HepG2 (cell line): ENCODE measurements at places on chromosomes 12 and 14. TPM values are rescaled to one million over a fixed set of nuclear protein-coding genes. Genes with fewer than 3 reads are reported as not detected.

TMEM253 gene
- 0.29 TPM in 1 of 2 replicates, not detected in the other for total RNA-seq

PDZRN4 gene
- total RNA-seq, result not detected in 2 replicates

FAM186B gene
- 0.17 and 0.20 TPM in 2 replicates for total RNA-seq

AQP2 gene
- not detected in 2 replicates for total RNA-seq

P2RX2 gene
- not detected in 2 replicates for total RNA-seq

PIWIL1 gene
- total RNA-seq, result not detected in 2 replicates

PROX2 gene
- not detected in 2 replicates for total RNA-seq

LDHB gene
- not detected in 2 replicates for total RNA-seq

NTN4 gene
- total RNA-seq, result 9.5 and 11.5 TPM in 2 replicates

FGD6 gene
- total RNA-seq, result 4.3 and 5.3 TPM in 2 replicates

- DNase-seq, result no peak
Measured at GRCh38 chr12:76274420-76275083, 73.7 kb downstream of the BBS10 start.

DNA sequence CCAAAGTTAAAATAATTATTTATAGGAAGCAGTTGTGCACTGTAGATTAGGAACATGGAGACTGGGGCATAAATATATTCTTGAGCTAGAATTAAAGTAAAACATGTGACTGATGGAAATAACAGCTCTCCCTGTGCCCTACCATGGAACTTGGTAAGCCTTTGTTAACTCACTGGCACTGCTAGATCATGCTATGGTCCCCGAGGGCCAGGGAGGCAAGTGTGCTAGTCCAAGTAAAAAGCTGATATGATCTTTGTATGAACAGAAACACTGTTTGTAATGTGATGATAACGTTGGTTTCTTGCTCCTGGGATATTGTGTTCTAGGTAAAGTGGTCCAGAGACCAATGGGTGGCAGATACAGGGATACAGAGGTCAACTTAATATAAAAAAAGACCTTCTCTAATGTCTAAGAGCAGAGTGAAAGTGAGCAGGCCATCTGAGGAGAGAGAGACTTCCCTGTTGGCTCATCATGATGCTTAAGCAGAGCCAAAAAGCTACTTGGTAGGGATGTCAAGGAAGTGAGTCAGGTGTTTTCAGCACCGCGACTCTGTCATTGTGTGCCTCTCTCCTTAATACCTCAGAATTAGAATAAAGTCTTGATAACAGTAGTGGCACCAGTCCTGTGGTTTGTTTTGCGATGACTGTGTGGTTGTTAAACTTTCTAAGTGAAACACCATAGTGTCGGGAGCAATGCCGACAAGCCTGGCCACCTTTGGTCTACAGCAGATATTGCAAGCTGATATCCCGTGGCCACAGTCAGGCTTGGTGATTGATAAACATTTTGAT is 27.6 kb downstream of the BICD1 start:
- DNase-seq, result no peak

DNA sequence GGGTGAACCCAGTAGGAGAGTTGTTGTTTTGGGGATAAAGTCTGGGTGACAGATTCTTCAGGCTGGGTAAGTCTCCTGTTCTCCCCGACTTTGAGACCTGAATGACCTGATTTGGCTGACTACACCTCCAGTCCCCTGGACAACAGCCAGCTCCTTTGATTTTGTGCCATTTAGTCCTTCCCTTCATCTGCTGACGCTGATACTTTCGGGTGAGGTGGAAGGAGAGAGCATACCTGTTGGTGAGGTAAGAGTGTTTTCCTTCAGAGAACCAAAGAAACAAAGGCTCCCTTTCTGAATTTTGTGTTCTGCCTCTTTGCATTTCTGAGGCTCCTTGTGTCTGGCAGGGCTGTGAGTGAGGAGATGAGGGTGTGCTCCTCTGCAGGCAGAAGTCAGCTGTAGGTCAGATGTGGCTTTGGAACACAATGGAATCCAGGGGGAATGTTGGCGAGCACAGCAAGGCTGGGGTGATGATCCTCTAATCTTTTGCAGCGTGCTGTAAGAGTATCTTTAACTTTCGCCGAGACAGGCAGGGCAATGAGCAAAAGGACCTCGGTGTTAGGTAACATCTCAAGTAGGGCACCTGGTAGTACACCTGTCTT is 12.1 kb downstream of the ETV6 start:
- no peak for DNase-seq

DNA sequence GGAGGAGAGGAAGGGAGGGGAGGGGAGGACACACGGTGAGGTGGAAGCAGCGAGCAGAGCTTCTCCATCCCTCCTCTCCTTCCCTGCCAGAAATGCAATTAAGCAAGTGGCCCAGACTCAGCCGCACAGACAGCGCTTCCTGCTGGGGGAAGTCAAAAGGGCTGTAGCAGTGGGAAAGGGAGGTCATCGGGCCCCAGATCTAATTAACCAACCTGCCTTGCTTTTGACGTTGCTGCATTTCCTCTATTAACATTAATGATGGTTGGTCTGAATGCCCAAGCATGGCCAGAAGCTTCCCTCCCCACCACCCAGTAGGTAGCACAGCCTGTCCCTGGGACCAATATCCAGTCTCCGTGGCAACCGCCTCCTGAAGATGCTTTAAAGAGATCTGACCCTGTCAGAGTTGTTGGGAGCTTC is 4.6 kb upstream of the NGB start:
- no peak for DNase-seq

GRCh38 chr14:32530800-32531199 is 201.7 kb downstream of the AKAP6 start:
- DNase-seq, result no peak

GRCh38 chr12:40581889-40582288 is 110.3 kb upstream of the CNTN1 start:
- no peak for DNase-seq

DNA sequence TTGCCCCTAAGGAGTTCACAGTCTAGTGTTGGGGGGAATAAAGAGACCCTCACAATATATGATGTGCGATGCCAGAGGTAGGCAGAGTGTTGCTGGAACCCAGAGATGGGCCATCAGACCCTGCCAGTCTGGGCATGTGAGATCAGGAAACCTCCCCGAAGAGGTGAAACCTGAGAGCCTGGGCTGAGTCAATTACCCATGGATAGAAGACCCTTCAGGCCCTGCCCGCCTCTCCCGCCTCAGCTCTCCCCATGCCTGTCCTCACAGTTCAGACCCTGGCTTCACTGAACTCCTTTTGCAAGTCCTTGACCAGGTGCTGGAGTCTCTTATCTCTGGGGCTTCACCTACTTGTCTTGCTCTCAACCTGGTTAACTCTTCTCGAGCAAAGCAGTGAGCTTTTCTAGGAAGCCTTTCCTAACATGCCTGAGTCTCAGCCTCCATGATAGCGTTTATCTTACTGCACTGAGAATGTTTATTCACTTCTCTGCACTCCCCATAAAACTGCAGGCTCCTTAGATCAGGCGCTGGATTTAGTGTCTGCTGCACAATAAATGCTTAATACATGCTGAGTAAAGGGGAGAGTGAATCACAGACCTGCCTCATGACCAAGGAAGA is 19.6 kb downstream of the ALDH1L2 start:
- DNase-seq, result no peak

- no peak for DNase-seq
Measured at GRCh38 chr12:26800347-26800746, 32.6 kb downstream of the ITPR2 start.

DNA sequence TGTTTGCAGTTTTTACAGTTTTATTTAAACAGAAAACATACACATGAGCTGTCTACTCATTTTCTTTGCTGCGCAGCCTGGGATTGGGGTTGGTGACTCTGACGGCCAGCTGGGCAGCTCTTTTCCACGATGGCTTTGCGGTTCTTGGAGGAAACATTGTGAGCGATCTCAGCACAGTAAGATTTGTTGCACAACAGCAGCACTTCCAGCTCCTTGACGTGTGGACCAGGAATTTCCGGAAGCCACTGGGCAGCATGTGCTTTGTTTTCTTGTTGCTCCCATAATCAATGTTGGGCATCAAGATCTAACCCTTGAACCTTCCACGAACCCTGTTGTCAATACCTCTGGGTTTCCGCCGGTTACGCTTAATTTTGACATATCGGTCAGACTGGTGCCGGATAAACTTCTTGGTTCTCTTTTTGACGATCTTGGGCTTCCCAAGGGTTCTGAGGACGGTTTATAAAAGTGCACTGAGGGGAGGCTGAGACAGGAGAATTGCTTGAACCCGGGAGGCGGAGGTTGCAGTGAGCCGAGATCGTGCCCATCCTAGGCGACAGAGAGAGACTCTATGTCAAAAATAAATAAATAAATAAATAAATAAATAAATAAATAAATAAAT is 21.8 kb downstream of the FKBP11 start:
- no peak for DNase-seq

GRCh38 chr14:55451398-55451797 is 11.0 kb upstream of the TBPL2 start:
- no peak for DNase-seq

DNA sequence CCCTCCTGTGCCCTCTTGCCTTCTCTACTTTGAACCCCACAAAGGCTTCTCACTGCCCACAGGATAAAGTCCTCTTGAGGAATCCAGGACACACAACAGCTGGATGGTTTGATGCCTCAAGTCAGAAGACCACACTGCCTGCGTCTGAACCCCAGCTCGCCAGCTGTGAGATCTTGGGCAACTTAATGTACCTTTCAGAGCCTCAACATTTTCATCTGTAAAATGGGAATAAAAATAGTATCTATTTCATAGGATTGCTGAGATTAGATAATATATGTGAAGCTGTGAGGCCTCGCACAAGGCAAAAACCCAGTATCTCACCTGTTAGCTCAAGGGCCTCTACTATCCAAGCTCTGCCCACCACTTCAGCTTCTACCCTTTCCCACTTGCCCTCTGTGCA is 2.3 kb downstream of the CINP start:
- DNase-seq, result no peak

- no peak for DNase-seq
Measured at GRCh38 chr12:88308825-88309224, 166.7 kb downstream of the TMTC3 start.

- no peak for DNase-seq
Measured at GRCh38 chr12:5581019-5581418, 149.1 kb downstream of the NTF3 start.

GRCh38 chr12:13504074-13504473 is 307.5 kb downstream of the EMP1 start:
- no peak for DNase-seq

- no peak for DNase-seq
Measured at GRCh38 chr12:64099397-64099796, 122.7 kb downstream of the KICS2 start.

DNA sequence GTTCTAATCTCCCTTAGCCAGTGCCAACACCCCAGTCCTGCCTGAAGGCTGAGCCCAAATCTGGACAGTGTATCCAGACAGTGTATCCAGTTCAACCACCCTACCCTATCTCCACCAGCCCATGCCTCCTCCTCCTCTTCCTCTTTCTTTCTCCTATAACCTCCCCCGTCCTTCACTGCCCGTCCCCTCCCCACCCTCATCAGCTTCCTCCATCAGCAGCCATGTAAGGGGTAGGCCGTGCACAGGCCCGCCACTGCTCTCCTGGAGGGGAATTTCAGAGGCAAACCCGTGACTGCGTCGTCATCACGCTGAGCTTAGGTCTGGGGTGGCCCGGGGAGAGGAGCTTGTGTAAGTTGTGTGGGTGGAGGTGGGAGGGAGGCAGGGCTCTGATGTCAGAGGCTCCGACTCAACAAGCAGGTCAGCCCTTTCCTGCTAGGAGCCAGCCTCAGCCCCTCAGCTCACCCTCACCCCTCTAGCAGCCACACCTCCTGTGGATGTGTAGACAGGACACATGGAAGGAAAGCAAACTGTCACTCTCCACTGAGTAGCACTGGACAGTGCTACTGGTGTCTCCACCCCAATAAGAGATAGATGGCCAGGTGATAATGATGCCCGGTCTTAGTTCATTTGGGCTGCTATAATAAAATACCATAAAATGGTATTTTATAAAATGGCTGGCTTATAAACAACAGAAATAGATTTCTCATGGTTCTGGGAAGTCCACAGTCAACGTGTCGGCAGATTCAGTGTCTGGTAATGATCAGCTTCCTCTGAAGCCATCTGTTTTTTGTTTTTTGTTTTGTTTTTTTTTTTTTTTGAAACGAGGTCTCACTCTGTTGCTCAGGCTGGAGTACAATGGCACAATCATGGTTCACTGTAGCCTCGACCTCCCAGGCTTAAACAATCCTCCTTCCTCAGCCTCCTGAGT is 50.5 kb downstream of the IRF2BPL start:
- peak; percentile 52 for DNase-seq

GRCh38 chr14:92962831-92963095 is 39.8 kb downstream of the CHGA start:
- DNase-seq, result no peak

DNA sequence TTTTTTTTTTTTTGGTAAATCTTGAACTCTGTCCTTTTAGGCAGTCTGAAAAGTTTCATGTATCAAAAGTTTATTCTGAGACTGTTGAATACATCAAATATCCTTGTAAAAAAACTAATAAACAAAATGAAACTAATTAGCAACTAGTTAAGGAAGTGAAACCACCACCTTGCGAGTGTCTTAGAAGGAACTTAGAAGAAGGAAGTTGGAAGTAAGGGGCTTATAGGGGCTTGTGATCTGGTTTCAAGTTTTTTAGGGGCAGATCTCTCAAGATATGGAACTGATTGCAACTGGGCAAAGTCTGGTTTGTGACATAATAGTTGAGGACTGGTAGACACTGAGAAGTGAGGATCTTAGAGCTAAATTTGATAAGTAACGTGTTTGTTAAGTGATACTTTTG is 748.8 kb downstream of the C12orf50 start:
- no peak for DNase-seq

- DNase-seq, result peak; percentile 87
Measured at GRCh38 chr12:46556105-46556559, 183.6 kb upstream of the SLC38A2 start.

GRCh38 chr12:91033251-91033650 is 24.6 kb downstream of the KERA start:
- DNase-seq, result no peak

GRCh38 chr12:89575374-89575773 is 49.5 kb upstream of the POC1B start:
- DNase-seq, result peak; percentile 39

GRCh38 chr12:108620236-108620879 is 13.3 kb downstream of the SELPLG start:
- DNase-seq, result peak; percentile 71

- peak; percentile 33 for DNase-seq
Measured at GRCh38 chr14:36605506-36605857, 23.1 kb upstream of the NKX2-8 start.

DNA sequence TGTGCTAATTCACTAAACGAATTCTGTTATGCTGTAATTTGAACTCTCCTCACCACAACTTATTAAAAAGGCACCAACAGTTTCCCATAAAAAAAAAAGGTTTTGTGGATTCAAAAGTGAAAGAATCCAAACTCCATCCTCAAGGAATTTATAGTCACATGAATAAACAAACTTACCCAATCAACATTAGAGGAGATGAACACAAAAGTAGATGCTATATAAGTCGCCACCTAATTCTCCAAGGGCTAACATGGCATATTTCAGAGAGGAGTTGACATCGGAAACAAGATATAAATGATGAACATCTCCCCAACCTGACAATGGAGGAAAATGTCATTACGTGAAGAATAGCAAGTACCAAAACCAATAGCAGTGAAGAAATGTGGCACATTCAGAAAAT is 265.5 kb upstream of the PRKD1 start:
- no peak for DNase-seq

- peak; percentile 93 for DNase-seq
Measured at GRCh38 chr12:47346251-47347019, 266.7 kb upstream of the AMIGO2 start.

GRCh38 chr12:116528498-116528897 is 30.7 kb upstream of the MAP1LC3B2 start:
- DNase-seq, result no peak
